ENCODE measurements at places on chromosomes 2 and 18.

DNA sequence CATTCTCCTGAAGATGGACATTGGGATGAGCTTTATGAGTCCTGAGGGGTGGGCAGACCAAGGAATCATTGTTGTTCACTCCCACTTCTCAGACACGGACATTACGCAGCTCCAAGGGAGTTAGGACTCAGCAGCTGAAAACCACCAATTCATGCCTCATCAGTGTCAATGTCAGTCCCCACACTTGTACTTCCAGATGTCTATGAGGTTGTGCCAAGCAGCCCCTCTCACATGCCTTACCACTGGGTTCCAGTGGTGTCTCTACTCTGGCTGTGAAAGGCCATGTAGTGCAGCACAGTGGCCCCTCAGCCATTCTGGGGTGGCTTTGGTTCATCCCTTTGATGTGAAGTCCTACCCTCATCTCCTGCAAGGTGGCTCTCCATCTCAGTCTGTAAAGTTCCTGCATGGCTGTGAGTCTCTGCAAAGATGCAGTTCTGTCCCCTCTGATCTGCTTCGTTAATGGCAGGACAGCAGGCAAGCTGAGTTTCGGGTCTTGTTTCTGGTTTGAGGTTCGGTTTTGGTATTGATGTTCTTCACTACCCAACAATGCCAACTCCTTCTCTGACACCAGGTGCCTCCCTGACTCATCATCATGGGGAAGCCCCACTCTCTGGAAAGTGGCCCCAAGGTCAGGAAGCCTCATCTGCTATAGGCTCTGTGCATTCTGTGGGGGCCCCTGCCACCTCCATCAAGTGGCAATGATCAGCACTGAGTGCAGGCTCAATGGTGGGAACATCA, 14.0 kb upstream of the COL6A3 start:
- DNase-seq: no peak

DNA sequence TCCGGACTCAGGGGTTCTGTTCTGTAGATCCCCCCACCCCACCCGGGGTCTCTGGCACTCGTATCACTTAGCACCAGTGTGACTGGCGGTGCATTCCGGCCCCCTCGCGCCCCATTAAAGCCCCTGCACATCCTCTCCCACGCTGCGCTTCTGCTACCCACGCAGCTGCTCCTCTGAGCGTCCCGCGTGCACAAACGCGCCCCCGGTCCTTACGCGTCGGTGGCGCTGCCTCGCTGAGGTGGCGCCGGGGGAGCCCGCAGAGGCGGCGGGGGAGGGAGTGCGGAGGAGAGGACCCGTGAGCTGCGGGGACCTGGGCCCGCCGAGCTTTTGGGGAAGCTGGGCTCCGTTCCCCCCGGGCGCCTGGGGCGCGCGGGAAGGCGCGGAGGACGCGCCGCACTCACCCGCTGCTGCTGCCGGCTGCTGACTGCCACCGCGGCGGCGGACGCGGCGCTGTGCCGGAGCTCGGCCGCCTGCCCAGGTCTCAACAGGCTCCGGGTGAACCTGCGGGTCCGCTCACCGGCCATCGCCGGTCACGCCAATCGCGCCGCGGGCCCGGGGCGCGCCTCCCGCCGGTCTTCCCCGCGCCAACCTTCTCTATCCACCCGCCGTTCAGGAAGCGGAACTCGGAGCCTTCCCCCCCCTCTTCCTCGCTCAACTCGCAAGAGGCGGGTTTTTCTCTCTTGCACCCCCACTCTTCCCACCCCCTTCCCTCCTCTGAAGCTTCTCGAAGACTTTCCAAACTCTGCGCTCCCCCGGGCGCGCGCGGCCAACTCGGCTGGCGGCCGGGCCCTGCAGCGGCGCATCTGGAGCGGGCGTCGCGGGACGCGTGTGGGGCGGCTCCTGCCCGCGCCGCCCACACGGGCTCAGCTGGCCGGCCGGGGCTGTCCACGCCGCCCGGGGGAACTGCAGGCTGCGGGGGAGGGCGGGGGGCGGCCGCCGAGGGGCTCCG, at the start of gene DOCK10:
Gene DOCK10, minus strand, starts transcription at position 618 of the 949 bp plus-strand sequence. Its CDS starts 94 bp downstream, at position 524.
- no peak for DNase-seq

DNA sequence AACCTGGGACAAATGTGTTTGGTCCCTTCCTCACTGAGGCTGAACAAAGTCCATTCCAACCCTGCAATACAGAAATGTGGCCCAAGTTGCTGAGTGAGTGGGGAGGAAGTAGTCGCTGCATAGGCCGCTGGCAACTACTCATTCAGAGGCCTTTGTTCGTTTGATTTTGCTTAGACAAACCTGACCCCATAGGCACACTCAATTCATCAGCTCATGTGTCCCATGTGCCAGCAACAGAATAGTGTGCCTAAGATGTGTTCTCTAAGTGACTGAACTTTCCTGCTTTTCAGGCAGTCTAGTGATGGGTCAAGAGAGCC, 23.0 kb downstream of the PTPN18 start:
- no peak for DNase-seq

DNA sequence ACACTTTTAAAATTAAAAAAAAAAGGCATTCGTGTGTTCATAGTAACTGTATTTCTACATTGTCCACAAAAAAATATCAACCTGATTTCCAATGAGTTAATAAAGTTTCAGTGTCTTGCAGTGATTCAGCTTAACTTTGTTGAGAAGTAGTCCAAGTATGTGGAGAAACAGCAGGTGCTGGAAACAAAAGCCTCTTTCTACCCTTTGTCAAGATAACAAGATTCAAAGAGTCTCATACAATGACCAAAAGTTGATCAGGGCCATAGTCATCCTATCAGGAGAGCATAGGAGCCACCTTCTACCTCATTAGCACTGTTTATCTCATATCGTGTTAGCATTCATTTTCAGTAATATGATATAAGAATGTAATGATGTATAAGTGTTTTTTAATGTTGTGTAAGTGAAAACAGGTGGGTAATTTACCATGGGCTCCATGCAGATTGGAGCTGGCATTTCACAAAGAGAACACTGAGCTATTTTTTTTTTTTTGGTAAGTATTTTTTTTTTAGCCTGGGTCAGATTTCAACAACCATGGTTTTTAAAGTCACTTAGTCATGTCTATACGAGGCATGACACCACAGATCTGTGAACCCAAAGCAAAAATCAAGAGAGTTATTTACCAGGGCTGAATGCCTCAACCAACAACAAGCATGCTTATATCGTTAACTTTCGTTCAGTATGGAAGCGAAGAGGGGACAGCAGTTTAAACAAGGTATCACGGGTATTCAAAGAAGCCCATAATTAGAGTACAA, 165.0 kb upstream of the ZNF521 start:
- no peak for DNase-seq

DNA sequence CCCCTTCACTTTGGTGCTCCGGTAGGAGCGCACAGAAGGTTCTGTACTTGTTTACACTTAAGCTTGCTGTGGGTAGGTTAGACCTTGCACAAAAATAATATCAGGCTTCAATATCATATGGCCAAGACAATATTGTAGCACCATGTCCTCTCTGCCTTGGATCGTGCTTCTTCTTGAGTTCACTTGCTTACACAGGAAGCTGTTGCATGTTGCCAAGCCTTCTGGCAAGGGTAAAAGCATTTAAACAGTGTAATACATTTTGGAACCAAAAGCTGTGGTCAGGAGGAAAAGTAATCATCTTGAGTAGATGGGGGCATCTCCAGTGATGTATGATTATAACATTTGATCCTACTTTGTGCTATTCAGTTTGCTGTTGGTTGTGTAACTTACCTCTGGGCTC, 197.5 kb downstream of the LTBP1 start:
- DNase-seq: no peak

DNA sequence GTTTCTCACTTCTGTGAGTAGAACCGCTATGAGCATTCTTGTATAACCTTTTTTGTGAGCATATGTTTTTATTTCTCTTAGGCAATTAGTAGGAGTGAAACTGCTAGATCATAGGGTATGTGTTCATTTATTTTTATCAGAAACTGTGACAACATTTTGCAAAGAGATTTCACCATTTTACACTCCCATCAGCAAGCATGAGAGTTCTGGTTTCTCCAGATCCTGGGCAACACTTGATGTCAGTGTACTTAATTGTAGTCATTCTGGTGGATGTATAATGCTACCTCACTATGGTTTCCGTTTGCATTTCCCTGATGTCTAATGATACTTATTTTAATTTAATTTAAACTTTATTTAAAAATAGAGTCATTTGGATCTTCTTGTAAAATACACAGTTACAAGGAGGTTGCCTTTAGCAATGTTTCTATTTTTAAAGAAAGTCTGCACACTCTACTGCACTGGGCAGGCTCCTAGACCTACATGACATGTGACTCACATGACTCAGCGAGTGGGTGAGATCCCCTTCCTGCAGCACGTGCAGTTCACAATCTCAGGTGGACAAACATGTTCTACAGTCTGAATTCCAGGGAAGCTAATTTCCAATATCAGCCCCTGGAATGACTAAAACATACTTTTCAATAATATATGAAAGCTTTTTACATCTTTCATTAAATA, 127.0 kb upstream of the BCL2L11 start:
- DNase-seq: no peak

DNA sequence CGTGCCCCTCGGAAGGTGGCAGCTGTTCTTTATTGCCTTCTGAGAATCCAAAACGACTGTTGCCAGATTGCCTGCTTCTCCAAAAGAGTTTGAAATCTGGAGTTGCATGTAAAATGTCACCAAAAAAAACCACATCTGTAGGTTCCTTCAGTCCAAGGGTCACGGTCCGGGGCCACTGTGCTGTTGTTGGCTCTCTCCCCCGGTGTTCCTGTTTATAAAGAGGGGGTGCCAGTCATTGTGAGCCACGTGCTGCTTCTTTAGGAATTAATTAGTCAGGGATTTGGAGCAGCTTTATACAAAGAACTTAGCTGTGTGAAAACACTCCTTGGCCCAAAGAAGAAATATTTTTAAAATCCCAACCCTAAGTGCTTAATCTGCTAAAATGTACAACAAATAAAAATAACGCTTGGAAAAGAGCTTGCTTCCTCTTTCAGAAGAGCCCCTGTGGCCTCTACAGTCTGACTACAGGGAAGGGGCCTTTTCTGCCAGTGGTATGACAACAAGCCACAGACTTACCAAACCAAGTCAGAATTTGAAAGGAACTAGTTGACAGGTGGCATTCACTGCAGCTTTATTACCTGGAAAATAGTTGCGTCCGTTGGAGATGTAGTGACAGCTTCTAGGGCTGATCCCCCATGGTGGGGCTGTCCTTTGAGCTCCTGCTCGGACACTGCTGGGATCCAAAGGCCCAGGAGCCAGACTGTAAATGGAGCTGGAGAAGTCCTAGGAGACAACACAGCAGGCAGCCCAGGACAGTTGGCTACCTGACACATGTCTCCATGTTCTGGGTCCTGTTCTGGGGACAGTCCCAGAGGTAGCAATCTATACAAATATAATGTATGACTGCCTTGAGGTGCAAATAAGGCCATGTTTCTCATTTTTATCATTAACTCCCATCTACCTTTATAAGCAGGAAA, 84.5 kb upstream of the SLC1A4 start:
- DNase-seq: no peak

DNA sequence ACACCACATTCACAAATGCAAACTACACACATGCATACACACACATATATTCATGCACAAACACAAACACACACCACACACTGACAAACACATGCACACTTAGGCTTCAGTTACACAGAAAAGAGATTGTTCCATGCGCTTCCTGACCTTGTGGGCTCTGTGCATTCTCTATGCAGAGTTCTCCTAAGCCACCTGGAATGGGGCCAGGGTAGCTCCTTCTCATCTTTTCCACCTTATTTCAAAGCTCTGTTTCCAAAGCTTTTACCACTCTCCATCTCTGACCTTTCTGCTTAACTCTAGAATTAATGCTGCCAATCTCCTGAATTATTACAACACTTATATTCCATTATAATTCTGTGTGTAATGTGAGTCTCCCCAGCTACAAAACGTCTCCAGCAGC, 522.3 kb upstream of the MYT1L start:
- DNase-seq: no peak

- DNase-seq: no peak
These were observed 136.5 kb upstream of the CDH20 start for GRCh38 chr18:61196750-61197149.

GRCh38 chr2:101364878-101365277, 22.4 kb downstream of the CREG2 start:
- DNase-seq: no peak

DNA sequence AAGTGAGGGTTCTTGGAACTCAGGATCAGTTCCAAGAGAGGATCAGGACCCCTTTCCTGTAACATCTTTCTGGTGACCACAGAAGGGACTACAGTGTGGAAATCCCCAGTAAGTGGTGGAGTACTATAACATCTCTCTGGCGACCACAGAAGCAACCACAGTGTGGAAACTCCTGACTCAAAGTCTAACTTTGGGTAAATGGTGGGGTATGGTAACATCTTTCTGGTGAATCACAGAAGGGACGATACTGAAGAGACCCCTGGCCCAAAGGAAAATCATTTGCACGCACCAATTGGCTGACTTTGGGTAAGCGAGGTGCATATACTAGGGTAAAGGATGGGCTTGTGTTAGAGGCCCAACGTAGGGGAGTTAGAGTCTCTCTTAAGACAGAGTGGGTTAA, 56.3 kb upstream of the GULP1 start:
- DNase-seq: no peak

- DNase-seq: no peak
These were observed 219.3 kb upstream of the OSR1 start for GRCh38 chr2:19577723-19578122.

DNA sequence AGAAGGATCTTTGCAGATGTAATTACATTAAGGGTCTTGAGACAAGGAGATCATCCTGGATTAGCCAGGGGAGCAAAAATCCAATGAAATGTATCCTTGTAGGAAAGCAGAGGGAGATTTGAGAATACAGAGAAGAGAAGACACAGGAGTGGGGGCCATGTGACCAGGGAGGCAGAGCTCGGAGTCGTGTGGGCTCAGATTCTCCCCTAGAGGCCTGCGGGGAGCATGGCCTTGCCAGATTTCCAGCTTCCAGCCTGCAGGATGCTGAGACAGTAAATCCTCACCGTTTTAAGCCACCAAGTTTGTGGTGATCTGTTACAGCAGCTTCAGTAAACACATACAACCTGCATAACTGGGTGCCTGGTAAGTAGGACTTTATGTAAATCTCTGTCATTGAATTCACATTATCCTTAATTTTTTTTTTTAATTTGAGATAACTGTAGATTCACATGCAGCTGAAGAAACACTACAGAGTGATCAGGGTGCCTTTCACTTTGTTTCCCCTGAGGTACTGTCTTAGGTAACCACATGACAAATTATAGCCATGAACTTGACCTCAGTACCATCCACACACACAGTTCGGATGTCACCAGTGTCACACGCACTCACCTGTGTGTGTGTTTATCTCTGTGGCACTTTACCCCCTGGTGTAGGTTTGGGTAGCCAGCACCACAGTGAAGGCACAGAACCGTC, 138.4 kb upstream of the HDAC4 start:
- no peak for DNase-seq

- no peak for DNase-seq
These were observed 19.5 kb downstream of the RALBP1 start for GRCh38 chr18:9494778-9495331.

GRCh38 chr18:42068030-42068429, 113.0 kb downstream of the PIK3C3 start:
- DNase-seq: no peak

DNA sequence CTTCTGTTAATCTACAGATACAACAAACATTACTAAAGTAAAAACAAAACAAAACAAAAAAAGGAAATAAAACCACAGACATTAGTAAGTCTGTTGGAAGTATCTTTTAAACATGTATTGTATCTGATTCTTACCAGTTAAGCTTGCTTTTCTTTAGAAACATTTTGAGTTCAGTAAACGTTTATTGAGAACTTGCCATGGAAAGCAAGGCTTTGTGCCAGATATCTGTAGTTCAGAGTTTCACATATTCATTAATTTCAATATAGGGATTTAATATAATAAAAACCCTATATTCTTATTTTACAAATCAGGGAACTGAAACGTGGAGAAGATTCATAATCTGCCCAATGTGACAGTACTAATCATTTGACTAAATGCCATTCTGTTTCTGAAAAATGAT, 1101.0 kb upstream of the GYPC start:
- DNase-seq: no peak

- no peak for DNase-seq
These were observed 185.3 kb upstream of the SIX2 start for GRCh38 chr2:45194596-45194995.

All from tibial nerve (tissue), 4 donors.